H1 (cell line): ENCODE measurements at places on chromosomes 3 and 15.

GRCh38 chr3:18252578-18252977, 172.6 kb downstream of the SATB1 start:
- DNase-seq: no peak

- no peak for DNase-seq
These were observed 790.1 kb upstream of the CFAP20DC start for GRCh38 chr3:59839810-59840515.

DNA sequence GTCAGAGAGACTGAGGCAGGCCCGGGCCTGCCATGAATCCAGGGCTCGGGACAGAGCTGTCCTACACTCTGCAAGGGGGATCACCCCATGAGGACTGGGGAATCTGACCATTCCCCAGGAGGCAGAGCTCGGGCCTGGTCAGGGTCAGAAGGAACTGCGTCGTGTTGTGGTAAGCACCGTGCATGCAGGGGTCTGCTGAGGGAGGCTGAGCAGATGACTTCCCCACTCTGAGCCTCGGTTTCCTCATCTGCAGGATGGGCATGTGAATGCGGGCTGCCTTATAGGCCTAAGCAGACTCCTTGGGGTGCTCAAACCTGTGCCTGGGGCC, 61.6 kb upstream of the IQSEC1 start:
- DNase-seq: no peak

DNA sequence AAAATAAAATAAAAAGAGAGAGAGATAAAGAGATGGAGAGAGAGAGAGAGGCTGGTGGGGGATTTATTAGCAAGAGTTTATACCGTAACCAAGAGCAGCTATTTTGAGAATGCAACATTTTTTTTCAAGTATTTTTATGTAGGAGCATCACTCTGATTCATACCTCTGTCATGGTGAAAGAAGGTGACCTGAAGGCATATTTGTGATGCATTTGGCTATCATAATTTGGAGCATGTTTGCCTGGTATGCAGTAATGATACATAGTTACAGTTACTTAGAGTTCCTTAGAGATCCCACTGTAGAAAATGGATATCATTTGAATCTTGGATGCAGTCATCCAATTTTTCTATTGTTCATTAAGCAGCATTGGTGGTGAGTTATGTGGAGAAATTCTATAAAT, 1472.4 kb downstream of the SI start:
- no peak for DNase-seq

- DNase-seq: no peak
These were observed 246.2 kb downstream of the ZBTB20 start for GRCh38 chr3:114900908-114901307.

- DNase-seq: no peak
These were observed 11.9 kb downstream of the LRCH3 start for GRCh38 chr3:197802779-197803459.

- DNase-seq: peak; percentile 22
These were observed 207.7 kb downstream of the FAM43A start for GRCh38 chr3:194893121-194893987.

DNA sequence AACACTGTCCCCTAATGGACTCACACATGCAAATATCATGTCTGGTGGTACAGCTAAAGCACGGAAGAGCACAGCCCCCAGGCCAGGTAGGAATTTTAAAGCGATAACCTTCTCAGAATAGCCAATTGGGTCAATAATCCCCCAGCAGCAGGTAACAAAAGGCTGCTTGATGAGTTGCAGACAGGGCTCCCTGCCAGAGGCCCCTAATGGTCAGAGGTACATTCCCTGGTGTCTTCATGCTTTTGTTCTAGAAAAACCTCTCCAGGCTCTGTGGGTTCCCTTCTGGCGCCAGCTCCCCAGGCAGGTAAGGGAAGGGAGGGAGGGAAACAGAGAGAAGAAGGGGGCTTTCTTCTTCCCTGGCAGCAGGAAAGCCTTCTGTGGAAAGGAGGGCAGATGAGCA, 43.4 kb upstream of the PRTG start:
- DNase-seq: no peak

DNA sequence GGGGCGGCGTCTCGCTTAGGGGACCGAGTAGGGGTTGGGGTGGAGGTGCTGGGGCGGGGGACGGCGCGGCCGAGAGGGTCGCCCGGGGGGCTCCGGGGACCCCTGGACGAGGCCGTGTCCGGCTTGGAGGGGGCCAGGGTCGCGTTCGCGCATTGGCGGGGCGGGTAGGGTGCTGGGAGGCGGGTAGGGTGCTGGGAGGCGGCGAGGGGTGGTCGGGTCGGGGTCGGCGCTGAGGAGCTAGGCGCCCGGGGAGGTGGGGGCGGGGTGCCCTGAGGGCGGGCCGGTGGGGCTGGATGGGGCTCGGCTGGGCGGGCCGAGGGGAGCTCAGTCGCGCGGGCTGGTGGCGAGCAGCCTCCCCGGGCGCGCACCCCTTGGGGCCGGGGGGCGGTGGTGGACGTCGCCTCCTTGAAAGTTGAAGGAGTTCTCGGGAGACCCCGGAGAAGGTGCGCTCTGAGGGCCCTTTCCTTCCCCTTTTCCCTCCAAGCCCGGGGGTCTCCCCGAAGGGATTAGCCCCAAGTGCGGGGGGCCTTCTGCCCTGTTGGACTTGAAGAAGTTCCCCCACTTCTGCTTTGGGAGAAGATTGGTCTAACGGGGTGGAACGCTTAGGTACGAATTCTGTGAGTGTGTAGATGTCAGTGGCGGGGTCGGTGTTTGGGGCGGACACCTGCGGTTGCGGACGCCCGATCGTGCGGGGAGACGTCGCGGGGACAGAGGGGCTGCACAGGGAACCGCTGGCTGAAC, 543 bp downstream of the MEF2A start:
- DNase-seq: no peak

GRCh38 chr3:55423782-55424181, 63.3 kb downstream of the WNT5A start:
- no peak for DNase-seq

DNA sequence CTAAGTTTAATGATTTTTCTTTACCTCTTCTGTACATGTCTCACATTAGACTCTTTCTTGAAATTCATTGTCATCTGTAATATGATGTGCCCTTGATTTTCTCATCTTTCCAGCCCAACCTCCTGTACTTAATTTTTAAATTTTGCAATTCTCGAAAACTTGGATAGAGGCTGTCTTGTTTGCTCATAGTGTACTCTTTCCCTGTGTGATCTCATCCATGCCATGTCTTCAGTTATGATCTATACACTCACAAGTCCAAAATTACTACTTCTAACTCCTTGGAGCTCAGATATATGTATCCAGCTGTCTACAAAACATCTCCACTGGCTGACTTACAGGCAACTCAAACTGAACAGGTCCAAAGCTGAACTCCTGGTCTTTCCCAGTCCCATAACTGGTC, 42.2 kb downstream of the CD200 start:
- no peak for DNase-seq

- no peak for DNase-seq
These were observed 58.9 kb downstream of the ZNF621 start for GRCh38 chr3:40583691-40584090.

DNA sequence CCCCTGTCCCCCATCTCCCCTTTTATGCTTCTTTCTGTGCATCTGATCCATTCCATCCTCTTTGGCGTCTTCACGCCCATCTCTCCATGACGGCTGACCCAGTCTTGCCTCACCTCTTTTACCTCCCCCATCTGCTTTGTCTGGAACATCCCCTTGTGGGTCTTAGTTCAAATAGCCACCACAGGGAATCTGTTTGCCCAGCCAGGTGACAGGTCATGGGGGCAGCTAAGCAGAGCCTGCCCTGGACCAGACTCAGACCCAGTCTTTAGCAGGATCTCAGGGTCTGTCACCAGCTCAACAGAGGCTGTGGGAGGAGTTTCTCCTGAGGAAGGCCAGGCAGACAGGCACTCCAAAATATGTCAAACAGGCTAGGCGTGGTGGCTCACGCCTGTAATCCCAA, 28.1 kb downstream of the COLQ start:
- DNase-seq: no peak

GRCh38 chr3:195738274-195739044, 17.7 kb downstream of the MUC20 start:
- DNase-seq: no peak

DNA sequence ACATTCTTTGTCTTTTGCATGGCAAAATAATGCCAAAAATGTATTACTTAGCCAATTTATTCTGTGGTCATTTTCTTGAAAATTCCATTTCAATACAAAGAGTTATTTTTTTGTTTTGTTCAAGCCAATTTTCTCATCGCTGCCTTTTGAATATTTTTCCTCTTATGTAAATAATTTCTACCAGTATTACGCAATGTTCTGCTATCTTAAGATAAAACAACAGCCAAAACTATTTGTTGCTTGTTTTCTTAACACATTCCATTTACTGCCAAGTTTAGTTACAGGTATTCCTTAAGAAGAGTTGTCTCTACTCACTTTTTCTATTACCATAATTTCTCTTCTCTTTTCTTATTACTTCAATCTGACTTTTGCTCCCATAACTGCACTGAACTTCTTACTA, 163.1 kb downstream of the ROBO1 start:
- no peak for DNase-seq

- DNase-seq: no peak
These were observed 65.0 kb downstream of the WDR72 start for GRCh38 chr15:53694476-53694874.

DNA sequence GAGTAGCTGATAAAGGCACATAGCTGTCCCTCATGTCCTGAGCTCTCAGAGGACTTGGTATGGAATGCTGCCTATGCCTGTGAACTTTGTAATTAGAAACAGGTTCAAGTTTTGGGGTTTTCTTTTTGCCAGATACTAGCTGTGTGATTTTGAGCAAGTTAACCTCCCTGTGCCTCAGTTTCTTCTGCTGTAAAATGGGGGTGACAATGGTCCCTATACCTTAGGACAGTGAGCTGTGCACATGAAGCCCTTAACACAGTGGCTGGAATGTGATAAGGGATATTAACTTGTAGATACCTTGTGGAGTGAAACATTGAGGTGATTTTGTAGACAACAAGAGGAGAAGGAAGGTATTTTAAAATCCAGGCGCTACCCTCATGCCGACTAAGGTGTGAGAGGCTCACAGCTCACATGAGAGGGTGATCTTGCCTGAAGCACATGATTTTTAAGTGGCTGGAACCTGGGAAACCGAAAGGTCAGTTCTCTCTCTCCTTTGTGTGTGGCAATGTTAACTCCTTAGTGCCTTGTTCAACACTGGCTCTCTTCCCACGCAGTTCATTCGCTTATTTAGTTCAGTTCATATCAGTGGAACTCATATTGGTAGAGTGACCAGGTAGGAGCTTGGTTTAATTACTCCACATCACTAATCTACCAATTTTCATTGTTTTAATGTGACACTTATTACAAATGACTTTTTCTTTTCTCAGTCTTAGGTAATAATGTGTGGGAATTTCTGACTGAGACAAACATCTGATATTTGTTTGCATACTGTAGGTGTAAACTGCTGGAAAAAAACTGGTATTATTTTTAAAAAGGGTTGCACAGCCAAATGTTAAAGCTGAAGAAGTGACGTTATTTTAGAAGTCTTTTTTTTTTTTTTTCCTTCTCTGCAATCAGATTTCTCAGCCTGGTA, 236.2 kb downstream of the ITPR1 start:
- DNase-seq: no peak

DNA sequence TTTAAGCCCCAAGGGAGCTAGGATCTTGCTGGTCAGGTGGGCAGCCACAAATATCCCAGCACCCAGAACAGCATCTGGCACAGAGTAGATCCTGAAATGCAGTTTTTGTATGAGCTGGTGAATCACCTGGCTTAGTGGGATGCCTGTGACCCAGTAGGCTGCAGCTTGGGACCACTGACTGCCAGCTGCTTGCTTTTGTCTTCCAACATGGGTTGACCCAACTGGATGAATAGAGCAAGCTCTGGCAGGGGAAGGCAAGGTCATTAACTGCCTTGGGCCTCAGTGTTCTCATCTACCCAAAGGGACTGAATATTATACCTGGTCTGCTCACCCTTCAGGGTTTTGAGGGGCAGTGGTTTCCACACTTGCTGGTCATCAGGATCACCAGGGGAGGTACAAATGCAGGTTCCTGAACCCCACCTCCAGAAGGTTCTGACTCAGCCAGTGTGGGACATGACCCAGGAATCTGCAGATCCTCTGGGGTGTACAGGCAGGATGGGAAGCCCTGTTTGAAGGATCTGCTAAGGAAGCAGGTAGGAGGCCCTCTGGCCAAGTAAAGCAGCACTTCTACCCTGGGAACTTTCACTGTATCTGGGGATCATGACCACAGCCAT, 55.4 kb downstream of the ITGA11 start:
- peak; percentile 22 for DNase-seq

DNA sequence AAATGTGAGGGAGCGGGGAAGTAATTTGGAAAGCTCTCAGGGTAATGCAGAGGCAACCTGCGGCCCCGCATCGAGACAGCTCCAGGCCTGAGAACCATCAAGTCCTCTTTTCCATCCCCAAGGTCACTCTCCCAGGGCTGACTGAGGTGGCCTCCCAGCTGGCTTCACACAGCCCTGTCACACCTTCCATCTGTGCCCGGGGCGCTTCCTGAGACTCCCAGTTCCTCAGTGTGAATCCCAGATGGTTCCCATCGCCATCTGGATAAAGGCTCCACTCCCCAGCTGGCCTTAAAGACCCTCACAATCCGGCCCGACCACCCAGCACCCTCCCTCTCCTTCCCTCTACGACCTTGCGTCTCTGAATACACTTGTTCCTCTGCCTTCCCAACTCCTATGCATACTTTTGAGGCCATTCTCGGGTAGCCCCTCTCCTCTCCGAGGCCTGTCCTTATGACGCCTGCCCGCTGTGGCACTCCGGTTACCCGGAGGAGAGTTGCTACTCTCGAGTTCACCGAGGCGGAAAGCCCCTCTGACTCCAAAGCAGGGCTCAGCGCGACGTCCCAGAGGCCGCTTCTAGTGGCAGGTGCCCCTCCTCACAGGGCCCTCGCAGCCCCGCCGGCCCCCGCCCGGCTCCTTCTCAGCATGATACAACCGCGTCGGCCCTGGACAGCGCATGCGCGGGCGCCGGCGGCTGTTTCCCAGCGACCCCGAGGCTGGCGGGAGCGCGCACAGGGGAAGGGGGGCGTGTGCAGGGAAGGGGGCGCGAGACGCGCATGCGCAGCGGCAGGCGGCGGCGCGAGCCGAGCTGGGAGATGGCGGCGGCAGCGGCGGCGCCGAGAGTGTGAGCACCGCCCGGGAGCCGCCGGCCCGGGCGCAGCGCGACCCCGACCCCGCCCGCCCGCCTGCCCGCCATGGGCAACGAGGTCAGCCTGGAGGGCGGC, at the start of gene BSN:
TSS of gene BSN (plus strand) at position 786 of the 941 bp plus-strand sequence. CDS start at position 912, 126 bp downstream.
- DNase-seq: peak; percentile 76

- DNase-seq: no peak
These were observed 18.8 kb upstream of the FAM81A start for GRCh38 chr15:59419170-59419569.

DNA sequence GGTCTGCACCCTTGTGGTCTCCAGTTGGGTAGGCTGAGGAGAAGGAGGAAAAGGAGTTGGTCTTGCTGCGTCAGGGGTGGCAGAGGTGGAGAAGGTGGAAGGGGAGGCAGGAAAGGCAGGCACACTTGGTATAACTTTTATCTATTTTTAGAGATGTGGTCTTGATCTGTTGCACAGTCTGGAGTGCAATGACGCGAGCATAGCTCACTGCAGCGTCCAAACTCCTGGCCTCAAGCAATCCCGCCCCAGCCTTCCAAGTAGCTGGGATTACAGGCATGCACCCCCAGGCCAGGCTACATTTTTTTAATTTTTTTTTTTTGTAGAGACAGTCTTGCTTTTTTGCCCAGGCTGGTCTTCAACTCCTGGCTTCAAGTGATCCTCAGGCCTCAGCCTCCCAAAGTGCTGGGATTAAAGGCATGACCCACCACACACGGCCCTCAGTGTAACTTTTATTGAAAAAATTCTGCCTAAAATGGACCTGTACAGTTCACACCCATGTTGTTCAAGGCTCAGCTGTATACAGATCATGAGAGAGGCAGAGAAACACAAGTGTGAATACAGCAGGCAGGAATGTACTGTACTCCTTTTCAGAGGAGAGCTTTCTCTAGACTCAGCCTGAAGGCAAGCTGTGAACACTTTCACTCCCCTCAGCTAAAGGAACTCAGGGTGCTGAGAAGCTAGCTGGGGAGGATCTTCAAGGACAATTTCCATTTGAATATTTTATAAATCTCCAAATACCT, 2.1 kb upstream of the RHOV start:
- DNase-seq: no peak
